Adrenal gland (tissue), 19 donors: ENCODE measurements at places on chromosomes 3 and 15. TPM values are rescaled to one million over a fixed set of nuclear protein-coding genes. Genes with fewer than 3 reads are reported as not detected.

Gene RTP3
- not detected for polyA plus RNA-seq

Gene RPS17
- polyA plus RNA-seq: 2,161 TPM

Gene KIF15
- polyA plus RNA-seq: 0.24 TPM

Gene SEMA6D
- polyA plus RNA-seq: 1.1 TPM

Gene RAF1
- 52.0 TPM for polyA plus RNA-seq

Gene RPP25
- 18.4 TPM for polyA plus RNA-seq

Gene PARP6
- polyA plus RNA-seq: 68.4 TPM

Gene BUB1B
- 2.9 TPM for polyA plus RNA-seq
